ENCODE measurements at places on chromosomes 7 and 10.

GRCh38 chr10:132452651-132453469, 55.9 kb downstream of the PWWP2B start:
- DNase-seq, result peak; percentile 84

DNA sequence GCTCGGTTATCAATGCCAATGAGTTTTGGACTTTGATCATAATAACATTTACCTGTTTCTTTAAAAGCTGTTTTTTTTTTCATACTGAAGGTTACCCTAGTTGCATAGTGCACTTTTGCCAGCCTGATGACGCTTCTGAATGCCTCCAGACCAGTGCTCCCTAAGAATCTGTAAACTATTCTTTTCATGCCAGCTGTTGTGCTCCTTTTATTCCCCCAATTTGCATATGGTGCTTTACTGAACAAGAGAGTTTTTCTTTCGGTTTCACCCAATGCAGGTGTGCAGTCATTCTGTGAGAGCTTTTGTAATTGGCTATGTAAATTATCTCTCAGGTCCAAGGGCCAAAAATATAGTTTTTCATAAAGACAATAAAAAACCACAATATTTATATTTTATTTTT, 48.1 kb upstream of the GLCCI1 start:
- no peak for DNase-seq

- DNase-seq, result no peak
Measured at GRCh38 chr7:5284304-5285281, 1.9 kb downstream of the SLC29A4 start.

- DNase-seq, result no peak
Measured at GRCh38 chr7:140350056-140350455, 48.3 kb downstream of the SLC37A3 start.

DNA sequence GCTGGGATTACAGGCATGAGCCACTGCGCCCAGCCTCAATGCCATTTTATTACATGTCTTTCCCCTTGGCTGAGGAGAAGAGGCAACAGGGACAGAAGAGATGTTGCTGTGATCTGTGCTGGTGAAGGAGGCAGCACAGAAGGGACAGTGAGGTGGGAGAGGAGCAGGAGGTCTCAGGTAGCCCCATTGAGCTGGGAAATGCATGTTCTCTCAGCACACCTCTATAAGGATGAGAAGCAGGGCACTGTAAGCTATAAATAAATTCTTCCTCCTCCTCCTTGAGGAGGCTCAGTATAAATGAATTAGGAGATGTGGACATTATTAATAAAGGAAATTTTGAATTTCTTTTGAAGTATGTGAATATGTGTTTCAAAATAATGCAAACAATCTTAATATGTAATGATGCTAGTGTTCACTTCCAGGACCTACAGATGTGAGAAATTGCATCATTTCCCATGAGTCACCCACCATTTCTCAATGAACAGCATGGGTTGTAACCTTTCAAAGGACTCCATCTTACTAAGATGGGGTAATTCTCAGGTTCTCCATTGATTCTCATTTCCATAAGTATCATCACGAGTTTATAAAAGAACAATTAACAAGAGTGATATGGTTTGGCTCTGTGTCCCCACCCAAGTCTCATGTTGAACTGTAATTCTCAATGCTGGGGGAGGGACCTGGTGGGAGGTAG, 88.9 kb upstream of the ODAD2 start:
- DNase-seq, result no peak

GRCh38 chr7:128119036-128119435, 87.8 kb upstream of the LRRC4 start:
- DNase-seq, result no peak

- no peak for DNase-seq
Measured at GRCh38 chr10:30190577-30191552, 131.5 kb upstream of the JCAD start.

GRCh38 chr7:51256916-51257315, 59.7 kb downstream of the COBL start:
- no peak for DNase-seq

DNA sequence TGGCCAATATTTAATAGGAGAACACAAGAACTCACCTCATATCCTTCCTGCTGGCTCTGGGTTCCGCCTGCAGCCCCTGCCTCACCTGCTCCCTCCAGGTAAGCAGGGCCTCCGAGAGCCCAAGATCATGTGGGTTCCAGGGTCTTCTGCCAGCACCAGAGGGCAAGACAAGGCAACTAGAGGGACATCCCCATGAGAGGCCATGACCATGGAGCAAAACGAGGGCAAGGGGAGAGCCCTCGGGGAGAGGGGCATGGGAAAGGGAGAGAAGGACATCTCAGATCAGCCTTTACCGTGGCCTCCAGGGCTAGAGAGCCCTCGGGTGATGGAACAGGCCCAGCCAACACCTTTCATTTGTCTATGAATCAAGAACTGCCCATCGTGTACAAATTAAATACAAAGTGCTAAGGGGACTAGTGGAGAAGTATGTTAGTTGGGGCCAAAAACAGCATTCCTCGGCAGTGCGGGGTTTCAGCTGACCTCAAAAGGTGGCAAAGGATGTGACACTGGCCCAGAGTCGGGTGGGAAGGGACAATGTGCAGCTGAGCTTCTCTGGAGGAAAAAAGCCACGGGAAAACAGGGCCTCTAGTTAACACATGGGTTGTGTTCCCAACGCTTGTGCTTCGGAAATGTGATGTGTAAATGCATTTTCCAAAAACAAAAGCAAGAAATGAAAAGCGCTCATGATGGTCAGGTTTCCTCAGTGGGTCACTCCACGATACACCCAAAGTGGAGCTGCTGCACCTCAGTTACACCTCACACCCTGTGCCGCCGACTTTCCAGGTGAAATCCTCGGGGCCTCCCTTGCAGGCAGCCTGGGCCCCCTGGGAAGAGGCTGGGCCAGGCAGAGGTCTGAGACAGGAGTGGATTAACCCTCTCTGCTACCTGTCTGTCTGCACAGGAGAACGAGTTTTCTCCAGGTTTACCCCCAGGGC, 2.0 kb downstream of the AOC1 start:
- DNase-seq, result no peak

DNA sequence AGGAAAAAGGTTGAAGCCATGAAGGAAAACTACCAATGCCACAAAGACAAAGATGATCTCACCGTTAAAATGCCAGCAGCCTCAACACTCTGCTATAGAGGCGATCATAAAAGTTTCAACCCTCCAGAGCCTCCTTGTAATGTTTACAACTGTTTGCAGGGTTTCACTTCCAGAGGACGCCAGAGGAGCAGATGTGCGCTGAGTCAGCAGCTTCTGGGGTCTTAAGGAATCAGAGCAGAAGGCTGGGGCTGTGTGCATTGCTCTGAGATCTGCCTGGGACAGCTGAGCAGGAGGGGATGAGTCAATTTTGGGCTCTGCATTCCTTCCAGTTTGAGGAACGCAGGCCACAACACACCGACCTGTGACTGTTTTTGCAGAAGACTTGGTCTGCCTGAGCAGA, 98.3 kb downstream of the TMEM130 start:
- no peak for DNase-seq

- no peak for DNase-seq
Measured at GRCh38 chr7:2523941-2524807, 4.6 kb downstream of the LFNG start.

- no peak for DNase-seq
Measured at GRCh38 chr10:95290461-95291364, at the start of gene PDLIM1. Gene PDLIM1, minus strand, starts transcription at chr10:95291003. Its CDS starts 88 bp downstream, at chr10:95290915.

DNA sequence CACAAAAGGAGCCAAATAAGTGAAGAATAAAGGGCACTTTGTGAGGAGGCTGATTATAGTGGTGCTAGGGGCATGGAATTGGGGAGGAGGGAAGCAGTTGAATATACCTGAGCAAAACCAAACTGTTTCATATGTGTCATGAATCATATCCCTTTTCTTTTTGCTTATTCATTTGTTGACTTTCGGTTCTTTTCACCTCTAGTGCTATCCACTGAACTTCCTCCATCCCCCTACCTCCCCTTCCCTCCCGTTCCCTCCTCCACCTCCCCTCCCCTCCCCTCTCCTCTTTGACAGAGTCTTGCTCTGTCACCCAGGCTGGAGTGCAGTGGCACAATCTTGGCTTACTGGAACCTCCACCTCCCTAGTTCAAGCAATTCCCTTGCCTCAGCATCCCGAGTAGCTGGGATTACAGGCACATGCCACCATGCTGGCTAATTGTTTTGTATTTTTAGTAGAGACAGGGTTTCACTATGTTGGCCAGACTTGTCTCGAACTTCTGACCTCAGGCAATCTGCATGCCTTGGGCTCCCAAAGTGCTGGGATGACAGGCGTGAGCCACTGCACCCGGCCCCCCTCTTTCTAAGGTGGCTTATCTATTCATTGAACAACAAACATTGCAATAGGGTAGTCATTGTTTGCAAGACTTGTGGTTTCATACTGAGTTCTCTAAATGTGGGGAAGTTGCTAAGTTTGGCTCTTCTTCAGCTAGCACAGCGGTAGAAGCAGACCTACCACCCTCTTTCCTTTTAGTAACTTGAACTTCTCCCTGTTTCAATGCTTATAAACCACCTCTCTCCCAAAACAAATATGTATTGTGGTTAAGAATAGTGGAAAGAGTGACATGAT, 150.4 kb upstream of the PRPS1L1 start:
- no peak for DNase-seq

All from activated CD4-positive, alpha-beta T cell treated with anti-CD3 and anti-CD28 coated beads, Interleukin-2, amount 50 U/mL, for 4 hours (primary cell).